Testis (tissue), 5 donors: ENCODE measurements at places on chromosomes 6 and 20. TPM values are rescaled to one million over a fixed set of nuclear protein-coding genes. Genes with fewer than 3 reads are reported as not detected.

The STK4 gene
- 39.6 TPM for total RNA-seq

The SAMHD1 gene
- 61.9 TPM for total RNA-seq

The PARD6B gene
- 15.4 TPM for total RNA-seq

The KCNK5 gene
- total RNA-seq: 1.6 TPM

The SLC35F1 gene
- total RNA-seq: 1.8 TPM

The NKAPL gene
- total RNA-seq: 30.1 TPM

The LRFN2 gene
- 1.6 TPM for total RNA-seq

The CLPSL1 gene
- not detected for total RNA-seq

The ZNF343 gene
- 9.9 TPM for total RNA-seq

The GHRH gene
- not detected for total RNA-seq

The EFCAB8 gene
- 9.5 TPM for total RNA-seq

The SIM1 gene
- 0.43 TPM for total RNA-seq

The ATP5F1E gene
- total RNA-seq: 24.6 TPM

The DDX43 gene
- 20.1 TPM for total RNA-seq

The GGTLC1 gene
- total RNA-seq: 6.9 TPM

The RIMS1 gene
- 40.9 TPM for total RNA-seq

The PTCRA gene
- not detected for total RNA-seq

The SRC gene
- 143 TPM for total RNA-seq

The RAMACL gene
- total RNA-seq: 1.7 TPM

The C6orf15 gene
- not detected for total RNA-seq

The CST4 gene
- not detected for total RNA-seq

The HELZ2 gene
- total RNA-seq: 13.5 TPM

The MUC22 gene
- 0.87 TPM for total RNA-seq

- DNase-seq: no peak
These were observed 74.5 kb upstream of the TRAF3IP2 start for GRCh38 chr6:111680015-111680712.

DNA sequence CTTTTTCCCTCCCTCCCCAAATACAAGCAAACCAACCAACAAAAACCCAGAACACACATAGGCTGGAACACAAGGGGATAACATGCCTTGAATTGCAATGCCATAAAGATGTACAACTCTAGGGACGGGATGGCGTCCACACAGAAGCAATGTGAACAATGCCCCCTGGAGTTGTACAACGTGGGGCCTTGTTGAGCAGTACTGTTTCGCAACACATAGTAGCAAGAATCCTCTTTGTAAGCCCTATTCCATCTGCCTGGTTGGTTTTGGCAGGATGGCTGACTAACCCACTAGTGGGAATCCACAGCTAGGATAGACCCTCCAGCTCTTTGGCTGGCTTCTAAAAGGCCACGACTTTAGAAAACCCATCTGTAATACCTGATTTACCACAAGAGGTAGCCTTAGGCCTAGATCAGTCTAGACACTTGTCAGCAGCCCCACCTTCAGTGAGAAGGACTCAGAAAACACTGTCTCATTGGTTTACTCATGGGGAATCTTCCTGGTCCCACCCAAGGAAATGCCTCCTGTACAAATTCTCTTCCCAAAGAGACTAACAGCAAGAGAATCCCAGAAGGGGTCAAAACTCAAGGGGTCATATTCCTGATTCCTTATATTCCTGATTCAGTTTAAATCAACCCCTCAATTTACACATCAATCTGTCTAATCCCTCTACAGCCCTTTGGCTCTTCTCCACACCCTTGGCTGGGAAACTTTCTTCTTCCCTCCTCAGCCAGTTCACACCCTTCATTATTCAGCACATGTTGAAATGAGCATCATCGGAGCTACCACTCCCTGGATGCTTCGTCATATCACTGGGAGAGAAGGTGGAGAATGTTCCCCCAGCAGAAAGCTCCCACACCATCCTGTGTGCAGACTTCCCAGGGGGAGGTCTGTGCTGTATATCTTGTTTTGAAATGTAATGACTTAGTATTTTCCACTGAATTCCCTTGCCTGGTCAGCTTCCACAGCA, 622.4 kb upstream of the FLRT3 start:
- no peak for DNase-seq

- no peak for DNase-seq
These were observed 13.3 kb upstream of the KCNK15 start for GRCh38 chr20:44732327-44732726.

GRCh38 chr20:2137552-2138201, 36.0 kb downstream of the STK35 start:
- DNase-seq: no peak

GRCh38 chr20:53428588-53428987, 165.1 kb downstream of the ZNF217 start:
- DNase-seq: no peak

- DNase-seq: no peak
These were observed 2.4 kb downstream of the DSP start for GRCh38 chr6:7543789-7544424.

DNA sequence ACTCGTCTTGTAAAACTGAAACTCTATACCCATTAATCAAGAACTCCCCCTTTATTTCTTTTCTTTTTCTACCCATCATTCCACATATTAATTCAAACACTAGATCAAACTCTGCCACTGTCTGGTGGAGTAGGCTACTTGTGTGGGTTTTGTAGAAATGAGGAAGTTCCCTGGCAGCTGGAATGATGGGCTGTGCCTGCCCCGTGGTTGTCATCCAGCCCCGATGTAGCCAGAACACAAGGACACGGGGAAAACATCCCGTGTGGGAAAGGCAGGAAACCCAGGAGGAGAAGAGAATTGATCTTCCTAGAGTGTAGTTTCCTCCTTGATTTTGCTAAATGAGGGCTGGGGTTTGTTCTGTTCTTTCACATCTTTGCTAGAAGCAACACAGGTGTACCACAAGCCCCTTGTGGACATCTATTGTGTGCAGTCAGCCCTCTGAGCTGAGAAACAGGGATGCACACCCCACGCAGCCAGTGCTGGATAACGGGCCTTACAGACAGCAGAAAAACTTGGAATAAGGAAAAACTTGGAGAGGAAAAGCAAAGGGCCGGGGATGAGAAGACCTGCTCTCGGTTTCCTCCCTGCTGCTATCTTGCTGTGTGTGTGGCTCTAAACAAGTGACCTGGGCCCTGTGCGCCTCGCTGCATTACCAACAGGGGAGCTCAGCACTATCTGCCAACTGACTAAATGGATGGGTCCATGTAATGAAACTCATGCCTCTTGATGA, 88.0 kb downstream of the SCML4 start:
- DNase-seq: no peak

DNA sequence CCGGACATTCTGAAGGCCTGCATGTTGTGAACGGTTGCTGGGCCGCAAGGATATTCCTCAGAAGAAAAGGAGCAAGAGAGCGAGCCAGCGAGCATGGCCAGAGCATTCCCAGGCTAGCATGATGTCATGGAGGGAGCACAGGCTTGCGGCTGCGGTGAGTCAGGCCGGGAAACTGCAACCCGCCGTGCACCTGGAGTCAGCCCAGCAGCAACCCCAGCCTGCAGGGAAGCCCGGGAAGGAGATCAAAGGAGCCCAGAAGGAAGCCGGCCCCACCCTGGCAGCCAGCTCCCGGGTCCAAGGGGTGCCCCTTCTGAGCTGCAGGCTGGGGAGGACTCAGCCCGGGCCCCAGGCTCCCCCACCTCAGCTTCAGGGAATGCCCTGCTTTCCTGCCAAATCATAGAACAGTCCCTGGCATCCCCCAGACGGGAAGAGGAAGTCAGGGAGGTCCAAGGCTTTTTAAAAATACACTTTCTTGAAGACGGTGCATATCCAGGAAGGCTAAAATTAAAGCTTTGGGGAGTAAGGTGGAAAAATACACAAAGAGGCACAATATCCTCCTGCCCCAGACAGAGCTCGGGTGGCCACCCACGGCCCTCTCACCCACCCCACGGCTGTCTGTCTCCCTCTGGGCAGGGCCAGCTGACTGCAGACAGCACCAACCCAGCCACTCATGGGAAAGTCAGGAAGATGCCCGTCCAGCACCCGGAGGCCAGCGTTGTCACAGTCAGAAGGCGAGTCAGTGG, 53.7 kb downstream of the BMP7 start:
- DNase-seq: peak; percentile 50

- peak; percentile 85 for DNase-seq
These were observed 12.8 kb upstream of the MANBAL start for GRCh38 chr20:37276494-37277252.

- no peak for DNase-seq
These were observed 5.8 kb downstream of the DDR1 start for GRCh38 chr6:30889921-30890645.

DNA sequence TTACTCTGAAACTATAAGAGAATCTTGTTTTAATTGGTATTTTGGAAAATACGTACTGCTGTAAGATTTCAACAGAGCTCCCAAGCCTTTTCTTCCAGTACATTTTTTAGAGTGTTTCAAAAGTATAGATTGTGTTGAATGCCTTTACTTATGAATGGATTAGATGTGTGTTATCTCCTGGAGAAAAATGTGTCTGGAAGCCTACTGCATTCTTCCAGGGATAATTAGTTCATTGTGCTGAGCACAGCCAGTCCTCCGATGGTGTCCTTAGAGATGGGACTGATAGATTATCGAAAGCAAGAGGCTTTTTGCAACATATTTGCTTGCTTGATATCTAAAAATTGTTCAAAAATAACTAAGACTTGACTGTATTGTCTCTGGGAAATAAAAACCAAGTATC, 114.2 kb downstream of the PLEKHG1 start:
- peak; percentile 70 for DNase-seq

DNA sequence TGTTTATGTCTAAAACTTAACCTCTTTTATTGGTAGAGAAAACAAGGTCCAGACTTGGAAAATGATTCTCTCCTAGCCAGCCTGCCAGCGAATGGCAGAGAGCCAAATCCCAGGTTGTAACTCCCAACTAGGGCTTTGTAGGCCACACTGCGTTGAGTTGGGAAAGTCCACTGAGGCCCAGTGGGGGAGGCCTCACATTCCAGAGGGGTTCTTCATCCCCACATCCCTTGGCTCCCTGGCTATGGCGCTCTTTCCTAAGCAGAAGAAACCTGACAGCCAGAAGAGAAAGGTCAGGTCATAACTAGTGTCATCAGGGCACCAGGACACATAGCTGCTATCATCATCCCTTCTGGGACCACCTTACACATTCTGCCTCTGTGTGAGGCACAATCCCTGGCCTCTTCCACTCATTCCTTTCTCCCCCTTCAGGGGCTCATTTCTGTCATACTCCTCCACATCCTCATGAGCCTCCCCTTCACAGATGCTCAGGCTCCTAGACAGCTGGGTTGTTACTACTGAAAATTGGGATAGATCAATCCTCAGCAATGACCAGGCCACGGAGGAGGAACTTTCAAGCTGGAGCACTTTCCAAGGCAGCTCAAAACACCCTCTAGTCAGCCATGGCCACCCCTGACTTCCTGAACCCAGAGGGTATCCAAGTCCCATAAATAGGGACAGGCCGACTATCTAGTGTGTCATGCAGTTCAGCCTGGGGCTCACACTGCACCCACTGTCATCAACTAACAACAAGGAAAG, 48.6 kb downstream of the TCP11 start:
- no peak for DNase-seq

DNA sequence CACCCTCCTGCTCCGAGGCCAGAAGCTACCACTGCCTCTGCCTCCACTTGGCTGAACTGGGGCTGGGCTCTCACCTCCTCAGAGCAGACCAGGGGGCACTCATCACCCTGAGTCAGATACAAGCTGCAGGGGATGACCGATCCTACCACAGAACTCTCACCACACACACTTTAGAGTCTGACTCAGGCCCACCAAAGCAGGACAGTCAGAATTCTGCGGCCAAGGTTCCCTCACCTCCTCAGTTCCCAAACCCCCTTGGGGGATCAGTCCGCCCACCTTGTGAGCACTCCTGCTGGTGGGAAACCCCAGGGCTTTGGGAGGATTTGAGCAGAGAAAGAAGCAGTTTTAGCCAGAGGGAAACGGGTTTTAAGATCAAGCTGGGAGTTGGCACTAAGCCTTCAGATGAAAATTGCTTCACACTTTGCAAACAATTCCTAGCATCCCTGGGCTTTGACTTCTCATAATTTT, 587.8 kb upstream of the JAG1 start:
- no peak for DNase-seq

- DNase-seq: no peak
These were observed 184.0 kb downstream of the FNDC1 start for GRCh38 chr6:159353193-159353592.
